ENCODE measurements at places on chromosomes 6 and 20.
A peak's percentile ranks its signal among the peaks of the same experiment; 100 is the strongest.

- peak; percentile 96 for DNase-seq
These were observed 27.8 kb downstream of the CASS4 start for GRCh38 chr20:56439771-56440291.

DNA sequence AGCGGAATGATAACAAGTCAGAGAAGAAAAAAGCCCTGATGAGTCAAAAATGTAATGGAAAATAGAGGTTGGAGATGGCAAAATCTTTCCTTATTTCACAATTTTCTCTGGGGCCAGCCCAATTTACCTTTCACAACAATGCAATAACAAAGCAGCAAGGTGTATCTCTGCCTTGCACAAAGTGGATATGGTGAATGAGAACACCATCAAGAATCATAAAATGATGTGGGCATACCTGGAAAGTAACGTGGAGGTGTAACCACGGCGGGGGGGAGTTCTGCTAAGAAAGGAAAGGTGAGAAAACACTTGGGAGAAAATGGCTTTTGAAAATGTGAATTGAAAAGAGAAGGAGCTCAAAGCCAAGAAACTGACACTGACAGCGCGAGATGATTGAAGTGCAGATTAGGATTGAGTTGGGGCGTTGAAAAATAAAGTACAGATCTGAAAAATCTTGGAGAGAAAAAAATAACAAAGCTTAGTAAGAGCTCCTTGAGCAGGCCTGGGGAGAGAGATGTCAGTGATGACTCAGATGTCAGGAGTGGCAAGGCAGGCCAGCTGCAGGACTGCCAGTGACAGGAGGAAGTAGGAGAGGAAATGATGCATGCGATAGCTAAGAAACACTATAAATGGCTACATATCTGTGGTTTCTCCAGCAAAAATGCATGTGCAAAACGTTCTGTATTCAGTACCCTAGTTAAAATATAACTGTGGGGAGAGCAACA lies 26.2 kb downstream of the ARHGAP18 start:
- peak; percentile 98 for DNase-seq

- DNase-seq: peak; percentile 71
These were observed 126.0 kb downstream of the SCML4 start for GRCh38 chr6:107698146-107698545.

- DNase-seq: no peak
These were observed 40.4 kb downstream of the CD40 start for GRCh38 chr20:46158476-46158987.

- DNase-seq: peak; percentile 57
These were observed 1.1 kb downstream of the SYNJ2 start for GRCh38 chr6:157982563-157983405.

GRCh38 chr6:34867484-34867883 lies 20.4 kb downstream of the TAF11 start:
- no peak for DNase-seq

GRCh38 chr6:134063121-134063965 lies 10.9 kb upstream of the SLC2A12 start:
- no peak for DNase-seq

GRCh38 chr6:80098392-80098791 lies 8.1 kb upstream of the BCKDHB start:
- DNase-seq: no peak

DNA sequence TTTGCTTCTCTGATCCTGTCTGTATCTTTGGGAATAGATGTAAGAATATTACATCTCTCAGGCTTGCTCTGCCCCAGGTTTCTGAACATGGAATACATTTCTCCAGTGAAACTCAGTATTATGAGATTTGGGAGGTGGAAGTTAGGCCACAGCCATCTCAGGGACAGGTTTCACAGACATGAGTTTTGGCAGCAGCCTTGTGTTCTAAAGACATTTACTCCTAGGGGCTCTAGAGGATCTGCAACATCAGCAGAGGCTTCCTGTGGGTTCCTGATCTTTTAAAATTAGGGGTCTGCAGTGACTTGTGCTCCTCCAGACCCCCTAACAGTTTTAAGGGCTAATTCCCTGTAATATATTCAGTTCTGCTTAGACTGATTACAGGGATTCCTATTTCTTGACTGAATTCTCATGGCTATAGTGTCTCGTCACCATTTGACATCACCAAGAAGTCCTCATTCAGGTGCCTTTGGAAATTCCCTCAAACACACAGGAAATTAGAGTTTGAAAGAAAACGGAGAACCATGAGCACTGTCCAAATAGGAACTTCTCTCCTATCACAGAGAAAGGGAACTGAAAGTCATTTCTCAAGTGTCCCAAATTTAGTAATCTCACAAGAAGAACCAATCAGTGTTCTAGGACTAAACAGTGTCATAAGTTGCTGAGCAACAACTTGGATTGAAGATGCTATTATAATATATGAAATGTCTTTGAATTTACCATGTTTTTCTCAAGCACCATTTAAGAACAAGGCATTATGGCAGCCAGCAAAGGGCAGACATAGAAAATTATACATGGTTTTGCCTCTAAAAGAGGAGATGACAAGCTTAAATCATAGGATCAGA lies 2.5 kb upstream of the HLA-DRA start:
- no peak for DNase-seq

- DNase-seq: no peak
These were observed 31.5 kb upstream of the TOP1 start for GRCh38 chr20:40997116-40997515.

- no peak for DNase-seq
These were observed 16.7 kb downstream of the LCA5 start for GRCh38 chr6:79520534-79520933.

- peak; percentile 34 for DNase-seq
These were observed 9.9 kb downstream of the NRN1 start for GRCh38 chr6:5996714-5997419.

- no peak for DNase-seq
These were observed 219.8 kb upstream of the STXBP5 start for GRCh38 chr6:146984251-146984924.

DNA sequence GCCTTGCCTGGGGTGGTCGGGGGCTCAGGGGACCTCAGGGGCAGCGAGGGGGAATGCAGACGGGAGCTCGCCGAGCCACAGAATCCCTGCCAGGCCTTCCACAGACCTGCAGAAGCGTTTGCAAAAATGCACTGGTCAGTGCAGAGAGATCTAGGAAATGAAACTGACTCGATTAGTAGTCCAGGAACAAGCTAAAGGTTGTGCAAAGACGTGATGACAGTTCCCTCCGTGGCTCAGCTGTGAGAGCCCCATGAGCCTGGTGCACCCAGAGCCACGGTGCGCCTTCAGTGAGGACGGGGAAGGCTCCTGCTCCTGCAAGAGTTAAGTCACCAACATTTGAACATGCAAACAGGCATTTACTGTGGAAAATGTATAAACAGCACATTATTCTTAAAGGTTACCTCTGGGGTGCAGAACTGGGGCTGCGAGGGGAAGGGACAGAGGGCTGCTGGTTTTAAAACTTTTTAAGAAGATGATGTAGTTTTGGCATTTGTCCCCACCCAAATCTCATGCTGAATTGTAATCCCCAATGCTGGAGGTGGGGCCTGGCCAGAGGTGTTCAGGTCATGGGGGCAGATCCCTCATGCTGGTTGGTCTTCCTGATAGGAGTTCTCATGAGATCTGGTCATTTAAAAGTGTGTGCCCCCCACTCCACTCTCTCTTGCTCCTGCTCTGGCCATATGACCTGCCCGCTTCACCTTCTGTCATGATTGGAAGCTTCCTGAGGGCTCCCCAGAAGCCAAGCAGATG lies 147.3 kb downstream of the DLL1 start:
- DNase-seq: no peak

- no peak for DNase-seq
These were observed 21.2 kb upstream of the TTPAL start for GRCh38 chr20:44454306-44454963.

- DNase-seq: no peak
These were observed 69.6 kb upstream of the VGLL2 start for GRCh38 chr6:117195728-117196127.

- DNase-seq: peak; percentile 79
These were observed 65.1 kb downstream of the CBFA2T2 start for GRCh38 chr20:33554914-33555420.

DNA sequence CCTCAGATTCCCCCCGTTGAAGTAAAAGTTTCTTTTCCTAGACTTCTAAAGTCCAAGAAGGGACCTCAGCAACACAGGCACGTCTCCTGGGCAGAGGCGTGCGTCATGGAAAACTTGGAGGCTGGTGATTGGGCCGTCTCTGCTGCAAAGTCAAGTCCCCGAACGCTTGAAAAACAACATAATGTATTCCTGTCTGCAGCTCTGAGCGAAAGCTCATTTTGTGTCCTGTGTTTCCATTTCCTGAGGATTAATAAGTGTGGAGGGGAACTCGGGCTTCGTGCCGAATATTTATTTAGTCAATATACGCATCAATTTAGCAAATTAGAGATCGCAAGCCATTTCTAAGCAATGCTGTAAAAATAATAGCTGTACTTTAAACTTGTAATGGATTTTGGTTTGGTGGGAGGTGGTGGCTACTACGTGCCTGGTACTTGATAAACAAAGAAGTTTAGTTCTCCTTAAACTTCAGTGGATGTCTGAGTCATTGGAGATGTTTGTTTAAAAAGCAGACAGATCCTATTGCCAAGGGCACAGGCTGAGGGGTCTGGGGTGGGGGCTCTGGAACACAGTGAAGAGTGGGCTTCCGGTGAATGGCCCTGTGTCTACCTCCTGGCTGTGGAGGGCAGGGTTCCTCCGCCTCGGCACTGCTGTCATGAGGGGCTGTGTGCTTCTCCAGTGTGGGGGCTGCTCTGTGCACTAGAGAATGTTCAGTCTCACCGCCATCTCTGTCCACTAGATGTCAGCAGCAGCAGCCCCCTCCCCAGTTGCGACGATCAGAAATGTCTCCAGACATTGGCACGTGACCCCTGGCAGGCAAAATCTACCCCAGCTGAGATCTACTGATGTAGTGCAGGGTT lies 21.8 kb downstream of the PCK1 start:
- DNase-seq: peak; percentile 71

GRCh38 chr20:59039233-59039632 lies 3.4 kb downstream of the PRELID3B start:
- no peak for DNase-seq

GRCh38 chr6:105445481-105445880 lies 42.6 kb upstream of the PREP start:
- no peak for DNase-seq

DNA sequence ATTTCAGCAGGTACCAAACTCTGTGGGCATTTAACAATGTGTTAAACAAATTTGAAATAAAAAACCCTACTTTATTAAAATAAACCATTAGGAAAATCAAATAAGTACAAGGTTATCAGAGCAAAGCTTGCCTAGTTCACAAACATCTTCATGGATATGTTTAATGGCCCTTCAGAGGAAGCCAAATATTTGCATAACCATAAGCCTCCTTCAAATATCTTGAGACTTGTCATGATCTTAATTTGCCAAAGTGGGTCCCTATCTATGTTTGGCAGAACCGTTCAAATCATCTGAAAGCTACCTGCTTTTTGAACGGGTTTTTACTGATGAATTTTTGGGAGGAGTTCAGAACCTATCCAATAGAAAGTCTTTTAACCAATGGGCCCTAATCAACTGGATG lies 176.3 kb downstream of the BACH2 start:
- DNase-seq: no peak

DNA sequence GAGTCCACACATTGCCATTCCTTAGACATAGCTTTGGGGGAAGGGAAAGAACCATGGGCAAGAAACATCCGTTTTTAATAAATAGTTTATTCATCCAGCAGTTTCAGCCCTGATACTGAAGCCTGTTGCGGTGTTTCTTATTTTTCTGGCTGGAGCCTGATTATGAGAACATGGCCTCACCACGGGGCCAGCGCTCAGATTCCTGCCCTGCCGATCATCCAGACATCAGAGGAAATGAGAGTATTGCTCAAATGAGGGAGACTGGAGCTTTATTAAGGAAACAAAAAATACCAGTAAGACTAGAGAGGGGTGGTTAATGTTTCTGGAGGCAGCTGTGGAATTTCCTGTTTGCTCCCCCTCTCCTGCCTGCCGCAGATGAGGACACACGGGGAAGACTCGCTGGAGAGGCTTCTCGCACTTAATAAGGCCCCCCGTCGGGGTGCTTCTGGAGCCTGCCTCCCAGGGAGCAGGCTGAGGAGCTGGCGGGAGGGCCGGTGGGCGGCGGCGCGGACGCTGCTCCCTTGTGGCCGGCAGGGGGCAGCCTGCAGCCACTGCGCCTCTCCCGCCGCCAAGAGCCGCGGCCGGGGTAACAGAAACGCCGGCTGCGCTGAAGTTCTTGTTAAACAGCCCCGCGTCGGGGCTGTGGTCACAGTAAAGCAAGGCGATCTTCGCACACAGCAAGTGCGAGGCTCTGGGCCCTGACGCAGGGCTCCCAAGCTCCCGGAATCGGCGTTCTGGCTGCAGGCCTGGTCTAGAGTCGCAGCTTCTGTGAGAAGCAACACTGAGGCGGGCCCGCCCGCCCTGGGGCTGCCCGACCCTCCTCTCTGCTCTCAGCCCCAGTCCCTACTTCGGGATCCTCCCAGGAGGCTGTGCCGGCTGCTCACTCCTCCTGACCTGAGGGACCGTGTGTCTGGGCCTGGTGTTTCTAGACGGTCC lies 17.5 kb downstream of the LEMD2 start:
- peak; percentile 94 for DNase-seq

DNA sequence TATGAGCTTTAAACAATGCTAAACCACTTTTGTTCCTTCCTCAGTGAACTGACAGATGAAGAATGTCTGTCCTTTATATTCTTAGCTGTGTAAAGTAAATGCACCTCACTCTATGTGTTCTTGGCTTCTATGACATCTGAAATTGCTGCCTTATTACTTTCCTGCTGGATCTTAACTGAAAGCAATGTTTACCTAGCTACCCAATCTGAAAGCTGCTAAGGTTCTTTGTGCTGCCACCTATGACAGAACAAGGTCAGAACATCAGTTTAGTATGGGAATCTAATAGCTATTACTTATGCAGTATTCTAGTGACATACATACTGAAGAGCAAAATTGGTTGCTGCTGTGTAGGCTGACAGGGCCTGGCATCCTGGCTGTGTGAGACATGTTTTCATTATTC lies 444.1 kb downstream of the KHDRBS2 start:
- DNase-seq: no peak

DNA sequence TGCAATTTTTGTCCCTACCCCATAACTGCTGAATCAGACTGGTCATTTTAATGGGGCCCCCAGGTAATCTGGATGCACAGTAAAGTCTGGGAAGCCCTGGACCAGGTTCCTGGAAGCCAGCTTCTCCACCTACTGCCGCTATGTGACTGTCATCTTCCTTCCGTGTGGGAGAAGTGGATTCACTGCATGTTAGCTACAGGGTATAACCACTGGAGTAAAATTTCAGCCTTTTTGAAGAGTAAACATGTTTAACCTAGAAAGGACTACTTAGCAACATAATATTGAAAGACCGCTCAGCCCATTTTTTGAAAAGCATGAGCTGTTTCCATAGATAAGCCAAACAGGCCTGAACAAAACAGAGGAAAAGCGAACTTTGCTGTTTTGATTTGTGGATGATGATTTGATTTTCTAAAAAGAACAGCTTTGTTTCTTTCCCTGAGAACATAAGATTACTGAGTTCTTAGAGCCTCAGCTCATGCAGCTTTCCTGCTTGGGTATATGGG lies 208.1 kb downstream of the PLCB4 start:
- no peak for DNase-seq

- no peak for DNase-seq
These were observed 19.0 kb downstream of the RNF114 start for GRCh38 chr20:49955167-49955566.

GRCh38 chr20:48858075-48858790 lies 30.4 kb upstream of the PREX1 start:
- no peak for DNase-seq

Data from brain microvascular endothelial cell (primary cell).